ENCODE measurements at places on chromosomes 2 and 18.

- no peak for DNase-seq
These were observed 50.2 kb downstream of the COL4A3 start for GRCh38 chr2:227214622-227215041.

GRCh38 chr2:98827625-98828368 is 96.9 kb upstream of the MGAT4A start:
- no peak for DNase-seq

DNA sequence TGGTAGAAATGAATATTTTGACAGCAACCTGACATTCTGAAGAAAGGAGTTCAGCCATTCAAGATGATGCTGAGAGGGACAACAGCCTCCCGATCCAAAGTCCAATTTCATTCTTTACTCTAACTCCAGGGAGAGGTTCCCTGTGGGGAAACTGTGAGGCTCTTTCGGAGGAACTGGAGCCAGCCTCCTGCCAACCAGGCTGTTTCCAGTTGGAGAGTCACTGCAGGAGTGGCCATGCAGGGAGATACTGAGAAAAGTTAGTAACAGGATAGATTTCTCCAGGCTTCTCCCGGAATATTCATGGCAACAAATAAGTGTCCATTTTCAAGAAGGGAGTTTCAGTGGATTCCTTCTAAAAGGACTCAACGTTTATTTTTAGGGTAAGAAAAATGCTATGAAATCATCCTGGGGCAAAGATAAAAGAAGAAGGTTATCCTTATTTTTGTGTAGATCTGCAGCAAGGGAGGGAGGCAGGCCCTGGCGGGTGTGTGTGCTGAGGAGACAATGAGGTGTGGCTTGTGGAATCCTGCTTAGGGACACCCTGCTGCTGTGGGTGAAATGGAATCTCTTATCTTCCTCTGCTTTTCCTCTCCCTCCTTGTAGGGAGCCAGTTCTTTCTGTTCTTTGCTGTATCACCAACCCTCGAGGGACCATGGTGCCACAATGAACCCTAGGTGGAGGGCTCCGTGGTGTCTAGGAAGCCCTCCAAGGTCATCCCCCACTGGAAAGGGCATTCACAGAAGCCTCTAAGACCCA is 18.1 kb downstream of the KLHL14 start:
- DNase-seq: no peak

DNA sequence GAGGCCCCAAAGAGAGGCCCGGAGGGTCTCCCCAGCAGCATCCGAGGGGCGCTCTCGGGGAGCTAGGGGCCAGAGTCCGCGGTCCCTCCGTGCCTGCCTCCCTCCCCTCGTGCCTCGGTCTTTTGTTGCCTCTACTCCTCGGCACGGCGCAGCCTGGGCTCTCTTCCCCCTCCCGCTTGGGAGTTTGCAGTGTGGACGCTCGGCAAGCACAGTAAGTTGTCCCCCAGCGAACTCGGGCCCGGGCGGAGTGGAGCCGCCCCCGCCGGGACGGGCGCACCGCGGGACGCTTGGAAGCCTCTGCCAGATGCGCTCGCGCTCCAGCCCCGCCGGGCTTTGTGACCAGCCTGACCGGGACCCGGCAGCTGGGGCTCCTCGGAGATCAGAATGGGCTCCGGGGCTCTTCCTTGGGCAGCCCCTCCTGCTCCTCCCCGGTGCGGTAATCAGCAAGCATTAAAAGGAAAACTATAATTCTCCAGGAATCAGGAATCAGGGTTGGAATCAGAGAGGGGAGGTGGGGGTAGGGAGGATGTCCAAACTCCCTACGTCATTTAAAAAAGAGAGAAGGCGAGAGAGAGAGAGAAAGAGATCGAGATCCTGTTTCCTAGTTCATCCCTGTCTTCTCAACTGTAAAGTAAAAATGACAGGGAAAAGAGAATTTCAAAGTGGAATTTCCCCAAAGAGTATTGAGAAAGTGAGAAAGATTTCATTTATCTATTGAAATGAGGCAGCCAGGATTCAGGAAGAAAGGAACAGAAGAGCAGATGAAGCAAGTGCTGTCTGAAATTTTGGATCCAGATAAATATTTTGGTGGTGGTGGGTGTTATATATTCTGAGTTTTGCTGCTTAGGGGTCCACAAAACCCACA is 786 bp upstream of the TMEM200C start:
- no peak for DNase-seq

GRCh38 chr2:110718990-110719389 is 13.4 kb upstream of the ACOXL start:
- no peak for DNase-seq

GRCh38 chr2:145079641-145080040 is 559.7 kb upstream of the ZEB2 start:
- DNase-seq: no peak

- no peak for DNase-seq
These were observed 84.2 kb upstream of the UNC80 start for GRCh38 chr2:209687323-209687969.

- no peak for DNase-seq
These were observed 15.4 kb upstream of the ACYP2 start for GRCh38 chr2:54099829-54100585.

Measured in renal cortical epithelial cell (primary cell).